ENCODE measurements at places on chromosomes 1 and 21.
A peak's percentile ranks its signal among the peaks of the same experiment; 100 is the strongest.

DNA sequence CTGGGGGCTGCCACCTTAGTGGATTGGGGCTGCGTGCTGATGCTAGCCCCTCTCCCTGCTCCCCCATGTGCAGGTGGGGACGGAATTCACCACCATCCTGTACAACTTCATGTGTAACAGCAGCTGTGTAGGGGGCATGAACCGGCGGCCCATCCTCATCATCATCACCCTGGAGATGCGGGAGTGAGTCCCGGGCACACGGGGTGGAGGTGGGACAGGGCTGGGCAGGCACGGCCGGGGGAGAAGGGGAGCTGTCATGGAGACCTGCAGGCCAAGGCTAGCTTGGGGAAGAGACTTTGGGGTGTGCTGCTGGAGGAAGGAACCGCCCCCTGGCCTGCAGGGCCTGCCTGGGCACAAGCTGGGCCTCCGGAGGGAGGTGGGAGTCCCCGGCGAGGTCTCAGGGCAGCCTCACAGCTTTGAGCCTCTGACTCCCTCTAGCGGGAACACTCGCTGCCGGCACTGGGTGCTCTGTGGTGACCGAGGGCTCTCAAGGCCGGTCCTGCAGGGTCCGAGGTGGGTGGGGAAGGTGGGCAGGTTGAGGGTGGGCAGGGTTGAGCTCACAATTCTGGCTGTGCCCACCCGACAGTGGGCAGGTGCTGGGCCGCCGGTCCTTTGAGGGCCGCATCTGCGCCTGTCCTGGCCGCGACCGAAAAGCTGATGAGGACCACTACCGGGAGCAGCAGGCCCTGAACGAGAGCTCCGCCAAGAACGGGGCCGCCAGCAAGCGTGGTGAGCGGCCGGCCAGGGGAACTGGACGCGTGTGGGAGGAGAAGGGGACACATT lies 25.0 kb upstream of the CCDC27 start:
- DNase-seq, result no peak

DNA sequence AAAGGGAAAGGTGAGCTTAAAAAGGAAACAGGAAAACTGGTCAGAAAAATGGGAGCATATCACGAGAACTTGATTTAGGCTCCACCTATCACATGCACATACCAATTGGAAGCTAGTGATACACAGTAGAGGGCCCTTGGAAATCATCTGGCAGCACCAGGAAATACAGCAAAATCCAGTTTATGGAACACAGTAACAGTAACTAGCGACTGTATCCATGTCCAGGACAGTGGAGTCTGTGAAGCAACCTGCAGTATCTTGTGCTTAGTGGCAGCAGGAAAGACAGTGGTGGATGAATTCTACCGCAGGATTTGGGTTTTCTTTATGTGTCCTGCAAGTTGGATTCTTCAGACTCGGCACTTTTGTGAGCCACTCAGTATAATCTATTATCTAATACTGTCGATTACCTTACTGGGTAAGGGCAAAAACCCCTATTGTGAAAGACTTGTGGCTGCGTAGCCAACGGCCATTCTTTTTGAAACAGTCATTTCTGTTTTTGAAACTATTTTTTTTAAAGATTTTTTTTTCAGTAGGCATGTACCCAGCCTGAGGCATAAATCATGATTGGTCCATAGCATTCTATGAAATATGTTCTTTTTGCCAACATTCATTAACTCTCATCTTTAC lies 1.6 kb upstream of the KDM4A start:
- no peak for DNase-seq

- peak; percentile 91 for DNase-seq
Observed at GRCh38 chr1:196608390-196609369, at the start of gene KCNT2. KCNT2 (minus strand) TSS chr1:196608440; CDS start chr1:196608309, 131 bp downstream.

GRCh38 chr1:156711011-156711817 lies 5.8 kb upstream of the CRABP2 start:
- no peak for DNase-seq

DNA sequence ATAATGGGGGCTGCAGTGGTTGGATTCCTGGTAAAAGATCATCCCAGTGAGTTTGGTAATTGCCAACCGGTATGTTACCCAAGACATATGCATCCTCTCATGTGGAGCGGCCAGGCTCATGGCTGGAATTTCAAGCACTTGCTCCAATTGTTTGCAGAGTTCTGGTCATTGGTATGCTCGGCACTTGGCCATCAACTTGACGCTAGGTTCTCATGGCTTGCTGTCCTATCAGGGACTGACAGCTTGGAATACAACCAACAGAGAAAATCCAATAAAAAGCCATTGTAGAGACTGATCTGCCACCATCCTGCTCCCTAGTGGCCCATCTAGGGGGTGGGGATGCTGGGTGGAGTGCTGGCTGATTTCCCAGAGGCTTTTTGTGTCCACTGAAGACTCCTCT lies 120.9 kb downstream of the EDEM3 start:
- DNase-seq, result no peak

GRCh38 chr21:26070822-26071425 lies 99.6 kb downstream of the APP start:
- no peak for DNase-seq

- DNase-seq, result peak; percentile 22
Observed at GRCh38 chr1:237851210-237851845, 39.4 kb downstream of the ZP4 start.

- DNase-seq, result no peak
Observed at GRCh38 chr21:31195334-31196015, 148.6 kb downstream of the TIAM1 start.

DNA sequence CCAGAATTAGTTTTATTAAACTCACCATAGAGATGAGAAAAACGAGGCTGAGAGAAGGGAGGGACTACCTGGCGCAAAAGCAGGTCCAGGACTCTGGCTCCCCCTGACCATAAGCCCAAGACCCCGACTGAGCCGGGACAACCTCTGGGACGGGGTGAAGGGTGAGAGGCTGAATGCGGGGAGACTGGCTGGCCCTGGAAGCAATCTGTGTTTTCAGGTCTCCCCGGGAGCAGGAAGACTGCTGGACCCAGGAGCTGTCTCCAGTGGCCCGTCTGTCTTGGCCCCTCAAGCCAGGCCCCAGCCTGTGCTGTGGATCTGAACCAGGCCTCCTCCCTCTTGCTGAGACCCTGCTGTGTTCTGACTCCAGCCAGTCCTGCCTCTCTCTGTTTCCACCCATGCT lies 240.8 kb downstream of the TRABD2B start:
- no peak for DNase-seq

- DNase-seq, result no peak
Observed at GRCh38 chr1:25022361-25023189, 92.5 kb upstream of the RUNX3 start.

DNA sequence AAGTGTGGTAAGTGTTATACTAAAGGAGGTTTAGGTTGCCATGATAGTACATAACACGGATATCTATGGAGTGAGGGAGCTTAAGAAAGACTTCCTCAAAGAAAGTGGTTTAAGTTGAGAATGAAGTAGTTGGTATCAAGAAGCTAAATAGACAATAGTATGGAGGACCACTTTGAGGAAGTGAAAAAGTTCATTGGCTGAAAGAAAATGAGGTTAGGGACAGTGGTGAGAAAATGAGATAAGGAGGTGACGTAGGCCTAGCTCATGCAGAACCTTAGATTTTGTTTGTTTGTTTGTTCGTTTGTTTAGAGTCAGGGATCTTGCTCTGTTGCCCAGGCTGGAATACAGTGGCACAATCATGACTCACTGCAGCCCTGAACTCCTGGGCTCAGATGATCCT lies 72.2 kb upstream of the PPIH start:
- DNase-seq, result no peak

DNA sequence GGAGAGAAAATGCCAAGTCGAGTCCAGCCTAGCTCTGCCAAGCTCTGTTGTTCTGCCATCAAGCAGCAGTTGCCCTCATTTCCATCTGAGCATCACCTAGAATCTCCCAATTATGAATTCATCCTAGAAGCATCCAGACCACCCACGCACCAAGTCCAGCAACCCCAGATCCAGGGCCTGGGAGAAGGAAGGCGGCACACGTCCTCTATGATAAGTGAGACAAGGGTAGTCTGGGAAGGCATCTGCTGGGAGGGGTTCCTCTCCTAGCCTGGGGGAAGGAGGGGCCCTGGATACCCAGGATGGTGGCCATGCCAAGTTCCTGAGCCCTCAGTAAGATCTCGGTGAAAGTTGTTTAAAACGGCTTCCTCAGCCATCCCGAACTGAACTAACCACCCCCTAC lies 70.7 kb downstream of the VWA5B1 start:
- no peak for DNase-seq

DNA sequence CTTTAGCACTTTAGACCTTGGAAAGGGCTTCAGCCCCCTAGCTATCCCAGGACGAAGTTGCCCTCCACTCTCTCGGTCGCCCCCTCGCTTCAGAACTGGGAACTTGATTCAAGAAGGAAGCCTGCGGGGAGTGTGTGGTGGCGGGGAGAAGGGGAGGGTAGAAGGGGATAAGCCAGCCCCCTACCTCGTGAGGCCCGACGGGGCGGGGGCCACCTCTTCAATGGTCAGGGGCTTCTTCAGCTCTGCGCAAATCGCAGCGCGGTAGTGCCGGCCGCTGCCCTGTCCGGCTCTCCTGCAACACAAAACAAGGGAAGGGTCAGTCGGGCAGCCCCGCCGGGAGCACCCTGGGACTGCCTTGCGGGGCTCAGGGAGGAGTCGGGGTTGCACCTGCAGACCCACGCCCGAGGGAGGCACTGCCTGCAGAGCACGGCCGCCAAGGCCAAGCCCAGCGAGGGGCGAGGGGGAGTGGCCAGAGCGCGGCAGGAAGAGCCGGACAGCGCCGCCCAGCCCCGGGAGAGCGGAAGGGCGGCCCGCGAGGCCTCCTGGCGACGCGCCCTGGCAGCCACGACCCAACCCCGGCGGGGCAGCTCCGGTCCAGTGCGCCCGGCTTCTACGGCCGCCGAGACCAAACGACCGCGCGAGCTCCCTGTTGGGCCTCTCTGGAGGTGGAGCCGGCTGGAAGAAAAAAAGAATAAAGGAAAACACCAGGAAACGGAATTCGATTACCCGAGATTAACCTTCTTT lies 56.2 kb upstream of the RASAL2 start:
- DNase-seq, result no peak

- no peak for DNase-seq
Observed at GRCh38 chr1:34858901-34859445, 576 bp downstream of the SMIM12 start.

DNA sequence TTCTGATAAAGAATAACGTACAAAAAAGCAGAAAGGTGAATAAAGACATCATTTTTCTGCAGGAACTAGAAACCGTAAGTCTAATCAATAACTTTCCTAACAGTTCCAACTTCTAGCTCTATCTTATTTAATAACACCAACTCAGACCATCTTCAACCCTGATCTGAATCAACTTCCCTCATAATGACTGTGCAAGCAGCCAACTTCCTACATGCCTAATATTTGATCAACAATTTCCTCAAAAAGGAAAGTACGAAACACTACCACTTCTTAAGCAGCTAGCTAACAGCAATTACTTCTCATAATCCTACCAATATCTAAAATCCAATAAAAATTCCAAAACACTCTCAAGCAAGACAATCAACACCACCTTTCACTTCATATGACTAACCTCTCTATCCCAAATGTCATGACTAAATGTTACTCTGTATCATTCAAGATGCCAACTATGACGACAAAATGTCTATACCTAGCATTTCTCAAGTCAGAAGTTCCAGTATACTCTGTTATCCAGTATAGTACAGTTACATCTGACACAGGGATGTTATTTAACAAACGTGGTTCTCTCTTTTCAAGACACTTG lies 1.7 kb downstream of the COP1 start:
- no peak for DNase-seq

DNA sequence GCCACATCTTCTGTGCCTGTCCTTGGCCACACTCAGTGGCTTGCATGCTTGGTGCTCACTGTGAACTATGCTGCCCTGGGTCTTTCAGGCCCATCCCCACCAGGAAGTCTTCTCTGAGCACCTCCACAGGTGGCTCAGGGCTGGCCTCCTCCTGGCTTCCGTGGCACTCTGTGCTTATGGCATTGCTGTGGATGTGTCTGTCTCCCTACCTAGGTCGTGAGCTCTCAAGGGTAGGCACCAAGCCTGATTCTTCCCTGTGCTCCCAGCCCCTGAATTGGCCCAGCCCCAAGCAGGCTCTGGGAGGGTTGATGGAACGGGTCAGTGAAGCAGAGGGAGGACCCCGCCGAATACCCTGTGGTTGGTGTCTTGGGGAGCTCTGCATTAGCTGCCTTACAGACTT lies 197.7 kb upstream of the EDN2 start:
- no peak for DNase-seq

- DNase-seq, result no peak
Observed at GRCh38 chr1:233238884-233239431, 56.6 kb downstream of the PCNX2 start.

DNA sequence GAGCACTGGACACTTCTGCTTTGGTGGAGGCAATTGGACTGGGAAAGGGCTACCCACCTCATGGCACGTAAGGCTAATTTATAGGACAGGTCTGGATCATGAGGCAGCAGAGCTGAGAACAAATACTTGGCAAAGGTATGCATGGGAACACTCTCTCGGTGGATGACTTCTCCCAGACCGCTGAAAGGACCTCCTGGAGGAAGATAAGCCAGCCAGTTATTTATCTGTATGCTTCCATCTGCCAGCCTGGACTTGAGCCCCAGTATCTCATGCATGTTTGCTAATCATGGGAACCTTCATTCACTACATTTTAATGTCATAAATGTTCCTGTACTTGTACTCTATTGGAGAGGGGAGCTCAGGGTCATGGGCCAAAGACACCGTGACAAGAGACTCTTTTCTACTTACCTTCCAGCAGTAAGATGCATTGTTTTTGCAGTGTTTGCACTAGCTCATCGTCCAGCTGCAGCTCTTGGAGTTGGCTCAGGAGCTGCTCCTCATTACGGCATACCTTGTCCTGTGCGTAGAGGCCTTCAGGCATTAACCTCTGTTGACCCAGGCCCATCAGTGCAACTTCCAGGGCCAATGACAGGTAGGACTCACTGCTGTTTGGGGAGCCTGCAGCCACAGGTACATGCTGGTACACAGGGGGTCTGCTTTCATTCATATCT lies 23.7 kb downstream of the UROD start:
- no peak for DNase-seq

GRCh38 chr1:223033658-223034057 lies 109.4 kb downstream of the TLR5 start:
- DNase-seq, result no peak

GRCh38 chr1:9785406-9785805 lies 38.4 kb downstream of the CLSTN1 start:
- no peak for DNase-seq

Data from SHP77 treated with DMSO at 0.1 percent for 48 hours (cell line).